Vagina (tissue), 2 donors: ENCODE measurements at places on chromosomes 1 and 21.

- H3K36me3 ChIP-seq, result no peaks in the 10 kb centered on the region
- no peak overlapping the region for H3K27ac ChIP-seq
- H3K27me3 ChIP-seq, result no peaks in the 10 kb centered on the region
These were observed 42.0 kb downstream of the PROX1 start for GRCh38 chr1:214029796-214030195.

GRCh38 chr1:26098602-26099001, 13.0 kb upstream of the PDIK1L start:
- no peaks in the 10 kb centered on the region for H3K36me3 ChIP-seq
- DNase-seq, result no peak

- H3K4me1 ChIP-seq, result peaks cover 15% of the 10 kb centered on the region
- no peak overlapping the region for H3K27ac ChIP-seq
- peaks cover 9% of the 10 kb centered on the region for H3K36me3 ChIP-seq
- no peak for DNase-seq
- H3K27me3 ChIP-seq, result no peaks in the 10 kb centered on the region
These were observed 13.3 kb downstream of the SCNN1D start for GRCh38 chr1:1293263-1294249.

- H3K4me1 ChIP-seq, result peaks cover 17% of the 10 kb centered on the region
- DNase-seq, result no peak
- H3K4me3 ChIP-seq, result no peak overlapping the region
- H3K36me3 ChIP-seq, result no peaks in the 10 kb centered on the region
- no peaks in the 10 kb centered on the region for H3K27me3 ChIP-seq
- no peak overlapping the region for H3K27ac ChIP-seq
These were observed 44.9 kb upstream of the TINAGL1 start for GRCh38 chr1:31531177-31531999.

DNA sequence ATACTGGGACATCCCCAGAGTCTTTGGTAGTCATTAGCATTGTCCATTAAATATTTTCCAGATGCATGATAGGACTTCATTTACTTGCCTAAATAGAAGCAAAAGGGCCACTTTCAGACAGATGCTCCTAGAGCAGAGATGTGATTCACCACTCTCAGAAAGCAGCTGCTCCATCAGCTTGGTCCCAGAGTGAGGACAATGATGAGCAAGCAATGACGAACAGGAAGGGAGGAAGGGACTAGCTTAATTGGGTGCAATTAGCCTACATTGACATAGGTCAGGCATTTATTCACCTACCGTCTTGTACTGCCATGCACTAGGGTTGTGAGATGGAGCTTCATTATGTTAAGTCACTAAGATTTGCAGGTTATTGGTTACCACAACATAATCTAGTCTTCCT, 85.1 kb upstream of the PLXNA2 start:
- no peak for DNase-seq
- H3K27ac ChIP-seq, result no peak overlapping the region
- no peaks in the 10 kb centered on the region for H3K36me3 ChIP-seq
- H3K27me3 ChIP-seq, result no peaks in the 10 kb centered on the region
- no peak overlapping the region for H3K4me3 ChIP-seq
- no peaks in the 10 kb centered on the region for H3K4me1 ChIP-seq

GRCh38 chr1:236027104-236027503, 37.8 kb downstream of the NID1 start:
- H3K27me3 ChIP-seq, result no peaks in the 10 kb centered on the region
- peaks cover 7% of the 10 kb centered on the region for H3K4me1 ChIP-seq
- peak overlapping the region; percentile 18 for H3K27ac ChIP-seq
- H3K4me3 ChIP-seq, result no peak overlapping the region

GRCh38 chr1:23599125-23599524, 39.8 kb upstream of the ID3 start:
- no peak for DNase-seq
- peaks cover 7% of the 10 kb centered on the region for H3K4me1 ChIP-seq
- no peaks in the 10 kb centered on the region for H3K27me3 ChIP-seq
- H3K36me3 ChIP-seq, result no peaks in the 10 kb centered on the region
- H3K4me3 ChIP-seq, result no peak overlapping the region

- no peaks in the 10 kb centered on the region for H3K36me3 ChIP-seq
- no peak overlapping the region for H3K27ac ChIP-seq
- no peaks in the 10 kb centered on the region for H3K27me3 ChIP-seq
- DNase-seq, result no peak
- H3K4me3 ChIP-seq, result no peak overlapping the region
- no peaks in the 10 kb centered on the region for H3K4me1 ChIP-seq
These were observed 177.4 kb upstream of the RNPC3 start for GRCh38 chr1:103348136-103348535.

- no peaks in the 10 kb centered on the region for H3K36me3 ChIP-seq
- no peaks in the 10 kb centered on the region for H3K4me1 ChIP-seq
- no peak for DNase-seq
- H3K4me3 ChIP-seq, result no peak overlapping the region
- H3K27ac ChIP-seq, result no peak overlapping the region
These were observed 1078.4 kb downstream of the KCNT2 start for GRCh38 chr1:195529881-195530280.

DNA sequence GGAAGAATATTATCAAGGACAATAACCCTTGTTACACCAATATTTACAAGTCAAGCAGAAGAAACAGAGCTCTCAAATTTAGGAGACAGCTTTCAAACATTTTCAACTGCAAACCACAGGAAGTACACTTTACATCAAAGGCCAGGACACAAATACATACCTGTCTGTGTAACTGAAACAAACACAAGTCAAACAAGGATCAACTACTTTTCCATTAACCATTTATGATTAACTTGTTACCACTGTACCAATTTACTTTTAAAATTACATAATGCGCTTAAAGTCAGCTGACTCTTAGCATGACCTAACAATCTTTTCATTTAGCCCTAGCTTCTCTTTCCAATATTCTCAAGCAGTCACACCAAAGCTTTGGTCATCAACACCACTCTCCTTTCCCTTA, 43.5 kb downstream of the TRIM33 start:
- no peak overlapping the region for H3K4me3 ChIP-seq
- no peaks in the 10 kb centered on the region for H3K27me3 ChIP-seq
- no peak overlapping the region for H3K27ac ChIP-seq
- no peak for DNase-seq
- H3K4me1 ChIP-seq, result peaks cover 38% of the 10 kb centered on the region

- no peak overlapping the region for H3K27ac ChIP-seq
- peaks cover 5% of the 10 kb centered on the region for H3K36me3 ChIP-seq
- H3K4me3 ChIP-seq, result no peak overlapping the region
- no peak for DNase-seq
- no peaks in the 10 kb centered on the region for H3K27me3 ChIP-seq
These were observed 33.5 kb downstream of the HTR6 start for GRCh38 chr1:19698181-19698580.

GRCh38 chr21:14058566-14058965, 152.2 kb downstream of the LIPI start:
- no peaks in the 10 kb centered on the region for H3K27me3 ChIP-seq
- no peaks in the 10 kb centered on the region for H3K36me3 ChIP-seq
- H3K27ac ChIP-seq, result no peak overlapping the region
- no peak overlapping the region for H3K4me3 ChIP-seq

DNA sequence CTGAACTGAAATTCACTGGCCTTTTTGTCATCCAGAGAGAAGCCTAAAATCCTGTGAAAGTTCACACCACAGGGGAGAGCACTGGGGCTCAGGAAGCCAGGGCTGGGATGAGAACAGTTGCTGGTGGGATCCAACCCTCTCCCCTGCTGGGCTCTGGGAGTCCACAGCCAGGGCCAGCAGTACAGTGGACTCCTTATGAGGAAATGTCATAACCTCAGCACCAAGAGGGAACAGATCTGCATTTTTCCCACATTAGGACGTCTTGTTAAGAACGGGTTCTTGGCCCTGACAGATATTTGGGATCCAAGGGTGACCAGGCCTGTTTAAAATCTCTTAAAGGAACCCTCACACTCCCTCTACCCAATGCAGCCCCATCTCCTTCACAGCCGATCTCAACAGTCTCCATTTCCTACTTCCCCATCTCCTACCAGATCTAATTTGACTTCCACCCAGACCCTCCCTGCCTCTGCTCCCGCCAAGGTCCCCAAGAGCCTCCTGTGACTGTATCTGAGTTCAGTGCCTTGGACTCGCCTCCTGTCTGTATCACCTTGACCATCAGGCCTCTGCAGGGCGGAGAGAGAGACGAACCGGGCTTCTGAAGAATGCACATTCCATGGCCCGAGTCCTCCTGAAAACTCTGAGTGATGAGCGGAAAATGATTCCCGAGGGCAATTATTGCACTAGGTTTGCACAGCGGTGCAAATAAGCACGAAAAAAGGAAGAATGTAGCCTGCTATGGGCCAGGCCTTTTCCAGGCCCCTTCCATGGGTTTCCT, 159.9 kb downstream of the TRABD2B start:
- DNase-seq, result no peak
- peaks cover 9% of the 10 kb centered on the region for H3K4me1 ChIP-seq

GRCh38 chr1:109959974-109960744, 24.4 kb upstream of the AHCYL1 start:
- no peak overlapping the region for H3K4me3 ChIP-seq
- no peaks in the 10 kb centered on the region for H3K36me3 ChIP-seq
- DNase-seq, result no peak
- peak overlapping the region; percentile 39 for H3K27ac ChIP-seq
- peaks cover 14% of the 10 kb centered on the region for H3K4me1 ChIP-seq

DNA sequence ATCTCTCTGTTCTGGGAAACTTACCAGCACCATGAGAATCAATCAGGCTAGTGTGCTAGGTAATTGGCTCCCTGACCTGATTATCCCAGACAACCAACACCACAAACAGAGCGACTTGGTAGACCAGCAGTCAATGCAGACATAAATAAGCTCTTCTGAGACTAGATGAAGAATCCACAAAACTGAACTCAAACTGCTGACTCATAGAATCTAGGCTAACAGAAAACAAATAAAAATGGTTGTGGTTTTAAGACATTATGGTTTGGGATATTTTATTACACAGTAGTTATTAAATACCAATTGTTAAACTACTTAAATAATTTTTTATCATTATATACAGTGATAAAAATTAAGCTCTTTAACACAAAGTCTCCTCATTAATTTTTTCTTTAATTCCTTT, 535.7 kb downstream of the COL11A1 start:
- no peaks in the 10 kb centered on the region for H3K27me3 ChIP-seq
- no peaks in the 10 kb centered on the region for H3K36me3 ChIP-seq
- no peak overlapping the region for H3K27ac ChIP-seq

- DNase-seq, result no peak
- no peaks in the 10 kb centered on the region for H3K27me3 ChIP-seq
- H3K27ac ChIP-seq, result no peak overlapping the region
- peaks cover 8% of the 10 kb centered on the region for H3K4me1 ChIP-seq
These were observed 44.7 kb downstream of the CDC42BPA start for GRCh38 chr1:227273557-227273956.

DNA sequence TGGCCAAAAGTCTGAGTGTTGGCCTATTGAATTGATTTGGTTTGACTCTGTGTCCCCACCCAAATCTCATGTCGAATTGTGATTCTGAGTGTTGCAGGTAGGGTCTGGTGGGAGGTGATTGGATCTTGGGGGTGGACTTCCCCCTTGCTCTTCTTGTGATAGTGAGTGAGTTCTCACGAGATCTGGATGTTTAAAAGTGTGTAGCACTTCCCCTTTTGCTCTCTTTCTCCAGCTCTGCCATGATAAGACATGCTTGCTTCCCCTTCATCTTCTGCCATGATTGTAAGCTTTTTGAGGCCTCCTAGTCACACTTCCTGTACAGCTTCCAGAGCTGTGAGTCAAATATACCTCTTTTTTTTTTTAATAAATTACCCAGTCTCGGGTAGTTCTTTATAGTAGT, 297.1 kb upstream of the ZRANB2 start:
- H3K36me3 ChIP-seq, result no peaks in the 10 kb centered on the region
- no peak for DNase-seq
- no peaks in the 10 kb centered on the region for H3K27me3 ChIP-seq
- no peak overlapping the region for H3K27ac ChIP-seq
- H3K4me3 ChIP-seq, result no peak overlapping the region
- no peaks in the 10 kb centered on the region for H3K4me1 ChIP-seq

- H3K4me3 ChIP-seq, result no peak overlapping the region
- H3K36me3 ChIP-seq, result no peaks in the 10 kb centered on the region
- no peak for DNase-seq
- no peak overlapping the region for H3K27ac ChIP-seq
- H3K27me3 ChIP-seq, result no peaks in the 10 kb centered on the region
These were observed 33.2 kb upstream of the FNBP1L start for GRCh38 chr1:93414749-93415148.

DNA sequence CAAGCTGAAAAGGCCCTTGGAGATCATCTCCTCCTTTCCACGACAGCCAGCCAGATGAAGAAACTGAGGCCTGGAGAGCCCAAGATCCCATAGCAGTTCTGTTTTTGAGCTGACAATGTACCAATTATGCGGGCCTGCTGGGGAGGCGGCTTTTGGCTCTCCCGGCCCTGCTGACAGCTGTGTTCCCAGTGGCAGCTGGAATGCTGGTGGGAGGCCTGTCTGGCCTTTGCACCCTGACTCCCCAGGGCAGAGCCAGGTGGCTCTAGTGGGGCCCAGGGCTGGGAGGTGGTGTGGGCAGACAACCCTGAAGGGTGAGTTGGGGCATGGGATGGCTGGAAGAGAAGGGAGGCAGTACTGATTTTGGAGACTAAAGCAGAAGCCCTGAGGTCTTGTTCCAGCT, 30.7 kb upstream of the WASF2 start:
- H3K27ac ChIP-seq, result peak overlapping the region; percentile 99
- H3K4me1 ChIP-seq, result peaks cover 88% of the 10 kb centered on the region
- H3K36me3 ChIP-seq, result no peaks in the 10 kb centered on the region
- no peak overlapping the region for H3K4me3 ChIP-seq
- H3K27me3 ChIP-seq, result no peaks in the 10 kb centered on the region

DNA sequence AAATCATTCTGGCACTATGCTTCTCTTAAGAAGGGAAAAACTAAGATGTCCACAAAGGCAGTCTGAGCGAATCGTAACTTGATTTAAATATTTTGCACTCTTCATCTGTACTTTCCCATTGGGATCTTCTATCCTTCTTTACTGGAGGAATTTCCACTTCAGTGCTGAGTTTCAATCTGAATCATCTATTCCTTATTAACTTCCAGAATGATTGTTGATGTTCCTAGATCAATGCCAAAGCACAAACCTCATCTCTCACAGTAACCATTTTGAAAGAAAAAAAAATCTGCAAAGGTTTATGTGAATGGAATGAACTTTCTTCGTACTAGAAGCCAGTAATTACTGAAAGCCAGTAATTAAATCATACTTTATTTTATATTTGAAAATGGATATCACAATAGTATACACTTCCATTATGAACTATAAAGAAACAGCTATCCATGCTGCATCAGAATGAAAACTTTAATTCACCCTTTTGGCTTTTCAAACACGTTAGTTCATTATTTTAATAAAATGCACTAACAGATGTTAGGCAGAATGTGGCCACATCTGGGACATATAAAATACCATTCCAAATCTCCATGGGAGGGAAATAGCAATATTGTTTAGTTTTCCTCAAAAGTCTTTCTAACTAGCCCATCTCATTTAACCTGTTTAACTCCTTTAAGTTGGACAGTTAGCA, 5.5 kb upstream of the RNF2 start:
- H3K4me3 ChIP-seq, result no peak overlapping the region
- no peak for DNase-seq
- peaks cover 6% of the 10 kb centered on the region for H3K4me1 ChIP-seq
- H3K27me3 ChIP-seq, result no peaks in the 10 kb centered on the region

GRCh38 chr1:12001996-12002493, 17.3 kb upstream of the MIIP start:
- no peak for DNase-seq
- H3K27ac ChIP-seq, result no peak overlapping the region
- no peak overlapping the region for H3K4me3 ChIP-seq
- no peaks in the 10 kb centered on the region for H3K27me3 ChIP-seq
- no peaks in the 10 kb centered on the region for H3K4me1 ChIP-seq
